Activated CD4-positive, alpha-beta T cell treated with anti-CD3 and anti-CD28 coated beads, Interleukin-2, amount 50 U/mL, for 16 hours (primary cell): ENCODE measurements at places on chromosomes 1 and 21.

- peak; percentile 38 for DNase-seq
Observed at GRCh38 chr1:180231506-180231921, 1.4 kb downstream of the LHX4 start.

DNA sequence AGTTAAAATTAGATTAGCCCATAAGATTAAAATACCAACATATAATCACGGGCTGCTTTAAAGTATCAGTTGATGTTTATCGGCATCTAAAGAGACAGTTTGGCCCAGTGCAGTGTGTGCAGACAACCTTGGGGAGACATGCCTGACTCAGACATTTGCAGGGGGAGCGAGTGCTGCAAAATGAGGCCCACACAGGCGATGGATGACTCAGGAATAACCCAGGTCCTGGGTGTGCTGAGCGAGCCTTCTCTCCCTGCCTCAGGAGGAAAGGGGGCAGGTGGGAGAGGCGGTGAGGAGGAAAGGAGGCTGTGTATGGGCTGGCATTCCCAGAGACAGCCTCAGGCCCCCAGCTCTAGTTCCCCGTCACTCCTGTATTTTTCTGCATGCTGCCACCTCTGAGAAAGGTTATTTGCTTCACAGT lies 9.0 kb downstream of the SLC9A1 start:
- DNase-seq: no peak

DNA sequence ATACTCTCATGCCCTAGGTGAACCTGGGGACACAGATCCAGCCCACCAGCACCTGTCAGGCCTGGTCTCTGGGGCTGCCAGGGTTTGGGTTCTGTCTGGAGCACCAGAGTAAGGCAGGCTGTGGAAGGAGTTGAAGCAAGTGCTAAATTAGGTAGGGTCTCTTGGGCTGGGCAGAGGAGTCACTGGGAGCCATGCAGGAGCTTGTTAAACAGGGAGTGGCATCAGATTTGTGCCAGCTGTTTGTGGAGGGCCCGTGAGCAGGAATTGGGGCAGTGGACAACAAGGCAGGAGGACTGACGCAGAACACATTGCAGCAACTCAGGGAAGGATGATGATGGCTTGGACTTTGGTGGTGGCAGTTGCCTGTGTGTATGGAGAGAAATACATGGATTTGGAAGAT lies 56.3 kb downstream of the PTPRF start:
- no peak for DNase-seq

DNA sequence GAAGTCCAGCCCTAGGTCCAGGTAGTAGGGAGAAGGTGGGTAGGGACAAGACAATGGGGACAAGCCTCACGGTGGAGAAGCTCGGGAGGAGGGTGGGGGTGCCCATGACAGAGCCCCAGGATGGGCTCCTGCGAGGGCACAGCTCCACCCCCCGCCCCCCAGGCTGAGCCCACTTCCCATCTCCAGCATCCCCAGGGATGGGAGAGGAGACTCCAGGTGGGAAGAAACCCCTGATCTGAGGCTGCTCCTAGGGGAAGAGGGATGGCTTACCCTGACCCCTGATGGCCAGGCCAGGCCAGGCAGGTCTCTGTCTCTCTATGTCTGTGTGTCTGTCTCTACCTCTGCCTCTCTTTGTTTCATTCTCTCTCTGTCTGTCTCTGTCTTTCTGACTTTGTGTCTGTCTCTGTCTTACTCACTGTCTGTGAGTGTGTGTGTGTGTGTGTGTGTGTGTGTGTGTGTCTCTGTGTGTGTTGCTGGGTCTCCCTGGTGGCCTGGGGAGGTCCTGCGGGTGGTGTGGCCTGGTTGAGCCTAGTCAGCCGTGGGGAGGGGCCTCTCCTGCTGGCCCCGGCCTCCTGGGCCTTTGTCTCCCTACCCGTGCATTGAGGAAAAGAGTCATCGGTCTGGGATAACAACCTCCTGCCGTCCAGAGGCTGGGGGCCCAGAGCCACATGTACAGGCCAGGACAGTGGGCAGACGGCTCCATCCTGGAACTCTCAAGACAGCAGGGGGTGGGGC lies 45.7 kb downstream of the WNT9A start:
- DNase-seq: peak; percentile 8

- DNase-seq: no peak
Observed at GRCh38 chr1:89287181-89288050, 14.8 kb upstream of the GBP5 start.
